H7 (cell line): ENCODE measurements at places on chromosomes 12 and 14. TPM values are rescaled to one million over a fixed set of nuclear protein-coding genes. Genes with fewer than 3 reads are reported as not detected.

- no peak for DNase-seq
Observed at GRCh38 chr12:10601860-10602259, 11.5 kb downstream of the MAGOHB start.

DNA sequence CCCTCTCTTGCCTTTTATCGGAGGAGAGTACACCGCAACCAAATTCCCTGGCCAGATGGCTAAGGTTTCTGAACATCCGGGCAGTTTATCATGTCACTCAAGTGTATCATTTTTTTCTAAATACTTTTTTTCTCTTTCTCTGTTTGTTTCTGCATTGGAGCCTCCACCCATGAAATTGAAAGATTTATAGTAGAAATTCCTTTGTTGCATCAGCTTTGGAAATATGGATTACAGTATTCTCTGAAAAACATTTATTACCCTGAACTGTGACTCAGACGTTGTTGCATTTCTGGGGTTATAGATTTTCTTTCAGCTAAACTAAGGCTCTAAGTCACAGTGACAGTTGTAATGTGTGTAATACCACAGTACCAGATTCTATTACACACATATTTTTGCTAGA is 187.0 kb downstream of the SPTSSA start:
- DNase-seq: no peak

Gene SOS2
- 12.9 and 16.1 TPM in 2 replicates for total RNA-seq

Gene ABCC9
- total RNA-seq: not detected in 2 replicates

Gene FAM186B
- total RNA-seq: 0.11 and 0.21 TPM in 2 replicates

GRCh38 chr12:12586879-12587675 is 24.4 kb upstream of the DUSP16 start:
- DNase-seq: no peak

- no peak for DNase-seq
Observed at GRCh38 chr14:62097824-62098223, 335.6 kb downstream of the SNAPC1 start.
